ENCODE measurements at places on chromosomes 11 and 22.

DNA sequence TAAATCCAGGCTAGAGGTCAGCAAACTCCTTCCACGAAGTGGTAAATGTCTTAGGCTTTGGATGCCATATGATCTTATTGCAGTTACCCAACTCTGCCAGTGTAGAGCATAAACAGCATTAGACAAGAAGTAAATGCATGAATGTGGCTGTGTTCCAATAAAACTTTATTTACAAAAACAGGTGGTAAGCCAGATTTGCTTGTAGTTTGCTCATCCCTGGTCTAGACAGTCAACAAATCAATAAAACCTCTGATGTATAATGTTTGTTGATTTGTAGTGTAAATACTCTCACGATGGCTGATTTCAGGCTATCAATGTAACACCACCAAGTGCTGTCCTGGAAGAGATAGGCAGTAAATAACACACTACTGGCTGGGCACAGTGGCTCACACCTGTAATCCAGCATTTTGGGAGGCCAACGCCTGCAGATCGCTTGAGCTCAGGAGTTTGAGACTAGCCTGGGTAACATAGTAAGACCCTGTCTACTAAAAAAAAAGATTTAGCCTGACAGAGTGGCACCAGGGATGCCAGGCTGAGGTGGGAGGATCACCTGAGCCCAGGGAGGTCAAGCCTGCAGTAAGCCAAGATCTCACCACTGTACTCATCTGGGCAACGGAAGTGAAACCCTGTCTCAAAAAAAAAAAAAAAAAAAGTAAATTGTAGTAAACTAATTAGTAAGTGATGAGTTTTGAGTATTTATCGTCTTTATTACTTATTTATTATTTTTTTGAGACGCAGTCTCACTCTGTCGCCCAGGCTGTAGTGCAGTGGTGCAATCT, 6.9 kb upstream of the CATSPER1 start:
- no peaks in the 10 kb centered on the region for H3K27me3 ChIP-seq
- no peaks in the 10 kb centered on the region for H3K4me1 ChIP-seq
- H3K4me3 ChIP-seq = no peak overlapping the region
- H3K27ac ChIP-seq = no peak overlapping the region

- H3K4me1 ChIP-seq = no peaks in the 10 kb centered on the region
- no peak for DNase-seq
- H3K36me3 ChIP-seq = no peaks in the 10 kb centered on the region
- H3K4me3 ChIP-seq = no peak overlapping the region
- no peaks in the 10 kb centered on the region for H3K27me3 ChIP-seq
- no peak overlapping the region for H3K27ac ChIP-seq
Observed at GRCh38 chr22:19242699-19243098, 48.8 kb downstream of the CLTCL1 start.

GRCh38 chr22:37229805-37230672, 14.0 kb downstream of the RAC2 start:
- no peak for DNase-seq
- no peak overlapping the region for H3K4me3 ChIP-seq
- no peaks in the 10 kb centered on the region for H3K27me3 ChIP-seq
- H3K36me3 ChIP-seq = no peaks in the 10 kb centered on the region
- no peaks in the 10 kb centered on the region for H3K4me1 ChIP-seq
- H3K27ac ChIP-seq = no peak overlapping the region

GRCh38 chr11:94302776-94303175, 1.6 kb upstream of the IZUMO1R start:
- H3K4me1 ChIP-seq = no peaks in the 10 kb centered on the region
- no peak for DNase-seq
- H3K4me3 ChIP-seq = no peak overlapping the region
- H3K36me3 ChIP-seq = no peaks in the 10 kb centered on the region
- no peaks in the 10 kb centered on the region for H3K27me3 ChIP-seq

DNA sequence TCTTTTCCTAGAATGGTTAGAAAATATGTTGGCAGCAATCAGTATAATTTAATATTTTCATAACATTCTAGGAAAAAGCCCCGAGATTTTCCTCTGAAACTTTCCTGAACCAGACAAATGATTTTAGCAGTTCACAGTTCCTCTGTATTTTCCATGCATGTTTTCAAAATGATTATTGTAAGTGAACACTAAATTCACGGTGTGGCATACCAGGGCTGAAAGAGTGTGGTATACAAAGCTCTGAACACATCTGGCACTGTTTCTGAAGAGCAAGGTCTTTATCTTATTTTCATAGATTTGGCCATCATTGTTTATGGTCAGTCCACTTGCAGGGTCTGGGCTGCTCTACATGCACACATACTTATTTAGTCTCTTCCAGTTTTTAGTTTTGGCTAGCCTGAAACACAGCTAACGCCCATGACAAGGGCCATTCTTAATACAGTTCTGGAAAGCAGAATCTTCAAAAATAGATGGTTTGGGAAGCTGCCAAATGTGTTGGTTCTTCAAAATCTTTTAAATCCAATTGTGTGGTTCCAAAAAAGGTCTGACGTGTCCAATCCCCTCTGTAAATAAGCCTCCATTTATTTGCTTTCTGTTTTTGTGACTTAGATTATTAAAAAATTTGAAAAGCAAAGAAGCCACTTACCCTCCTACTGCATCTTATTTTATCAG, 7.9 kb upstream of the GAB2 start:
- no peak overlapping the region for H3K27ac ChIP-seq
- H3K4me1 ChIP-seq = peaks cover 8% of the 10 kb centered on the region
- no peak overlapping the region for H3K4me3 ChIP-seq
- H3K27me3 ChIP-seq = no peaks in the 10 kb centered on the region
- no peaks in the 10 kb centered on the region for H3K36me3 ChIP-seq
- DNase-seq = no peak

DNA sequence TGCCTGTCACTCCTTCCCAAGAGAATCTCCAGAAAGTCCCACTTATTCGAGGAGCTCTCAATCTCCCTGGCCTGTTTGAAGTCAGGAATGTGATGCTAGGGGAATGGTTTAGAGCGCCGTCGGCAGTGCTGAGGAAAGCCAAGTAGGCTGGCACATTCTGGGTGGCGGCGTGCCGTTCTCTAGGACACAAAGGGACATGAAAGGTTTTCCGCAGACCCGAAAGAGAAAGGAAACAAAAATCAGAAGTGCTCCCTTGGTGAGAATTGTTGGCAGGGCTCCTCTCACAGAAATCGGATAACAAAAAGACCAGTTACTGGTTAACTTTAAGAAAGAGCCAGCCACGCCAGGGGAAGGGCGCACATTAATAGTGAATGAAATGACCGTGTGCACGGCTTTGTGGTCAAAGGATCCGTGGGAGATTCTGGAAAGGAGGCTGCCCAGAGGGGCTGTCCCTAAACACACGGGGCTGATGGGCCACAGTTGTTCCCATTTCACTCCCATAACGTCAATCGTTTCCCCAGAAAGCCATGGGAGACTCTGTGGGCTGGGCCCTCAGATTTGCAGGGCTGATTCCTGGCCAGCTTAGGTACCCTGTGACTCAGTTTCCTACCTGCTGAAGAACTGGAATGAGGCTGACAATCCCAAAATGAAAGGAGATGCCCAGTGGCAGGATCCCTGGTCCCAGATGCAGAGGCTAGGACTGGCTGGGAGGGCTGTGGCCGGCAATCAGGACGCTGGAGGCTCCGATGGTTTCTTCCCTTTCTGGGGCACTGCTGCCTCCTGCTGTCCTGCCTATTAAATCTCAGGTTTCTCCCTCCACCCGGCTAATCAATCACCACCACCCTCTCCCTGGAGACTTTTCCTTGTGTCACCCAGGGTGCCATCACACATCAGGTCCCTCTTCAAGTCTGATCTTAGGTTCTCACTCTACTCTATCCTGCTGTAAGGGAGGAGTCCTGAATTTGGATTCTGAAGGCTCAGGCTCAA, 82.3 kb downstream of the RCN1 start:
- H3K27ac ChIP-seq = no peak overlapping the region
- H3K4me1 ChIP-seq = no peaks in the 10 kb centered on the region
- H3K27me3 ChIP-seq = no peaks in the 10 kb centered on the region
- no peaks in the 10 kb centered on the region for H3K36me3 ChIP-seq
- DNase-seq = peak; percentile 55

- H3K4me3 ChIP-seq = no peak overlapping the region
- no peaks in the 10 kb centered on the region for H3K4me1 ChIP-seq
- H3K27ac ChIP-seq = no peak overlapping the region
Observed at GRCh38 chr22:19911540-19912270, 29.9 kb upstream of the COMT start.

GRCh38 chr11:123132881-123133280, 62.2 kb downstream of the CLMP start:
- no peak overlapping the region for H3K4me3 ChIP-seq
- no peak for DNase-seq
- no peaks in the 10 kb centered on the region for H3K27me3 ChIP-seq
- no peaks in the 10 kb centered on the region for H3K4me1 ChIP-seq
- H3K36me3 ChIP-seq = no peaks in the 10 kb centered on the region
- no peak overlapping the region for H3K27ac ChIP-seq

GRCh38 chr22:49866646-49867045, 13.0 kb downstream of the ZBED4 start:
- no peaks in the 10 kb centered on the region for H3K4me1 ChIP-seq
- H3K27me3 ChIP-seq = no peaks in the 10 kb centered on the region
- no peak for DNase-seq

- H3K36me3 ChIP-seq = no peaks in the 10 kb centered on the region
- DNase-seq = peak; percentile 74
- no peaks in the 10 kb centered on the region for H3K4me1 ChIP-seq
Observed at GRCh38 chr22:31313366-31314147, 21.3 kb upstream of the PIK3IP1 start.

- no peak overlapping the region for H3K4me3 ChIP-seq
- no peak for DNase-seq
- H3K4me1 ChIP-seq = peaks cover 19% of the 10 kb centered on the region
Observed at GRCh38 chr22:42966497-42966896, 48.5 kb downstream of the PACSIN2 start.

DNA sequence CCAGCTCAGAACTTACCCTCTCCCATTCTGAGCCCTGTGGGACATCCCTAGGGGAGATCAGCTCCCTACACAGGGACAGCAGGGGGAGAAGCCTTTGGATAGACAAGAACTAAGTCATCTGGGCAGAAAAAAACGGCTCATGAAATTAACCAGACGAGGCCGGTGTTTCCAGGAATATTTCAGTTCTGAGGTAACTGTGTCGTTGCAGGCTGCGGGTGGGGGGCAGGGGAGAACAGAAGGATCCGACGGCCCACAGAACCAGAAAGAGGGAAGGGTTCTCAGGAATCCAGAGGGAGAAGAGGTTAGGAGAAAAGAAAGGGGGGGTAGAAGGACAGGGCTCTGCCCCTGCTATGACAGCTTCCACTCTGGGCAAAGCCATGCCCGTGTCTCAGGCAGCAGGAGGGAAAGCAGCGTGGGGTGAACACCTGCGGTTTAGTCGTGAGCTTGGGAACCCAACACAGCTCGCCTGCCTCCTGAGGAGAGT, 3.6 kb downstream of the CLCF1 start:
- DNase-seq = no peak
- no peak overlapping the region for H3K4me3 ChIP-seq
- H3K27ac ChIP-seq = no peak overlapping the region

GRCh38 chr11:17013548-17014320, 480 bp downstream of the PLEKHA7 start:
- no peaks in the 10 kb centered on the region for H3K27me3 ChIP-seq
- DNase-seq = no peak
- no peak overlapping the region for H3K27ac ChIP-seq
- peak overlapping the region; percentile 56 for H3K4me3 ChIP-seq

DNA sequence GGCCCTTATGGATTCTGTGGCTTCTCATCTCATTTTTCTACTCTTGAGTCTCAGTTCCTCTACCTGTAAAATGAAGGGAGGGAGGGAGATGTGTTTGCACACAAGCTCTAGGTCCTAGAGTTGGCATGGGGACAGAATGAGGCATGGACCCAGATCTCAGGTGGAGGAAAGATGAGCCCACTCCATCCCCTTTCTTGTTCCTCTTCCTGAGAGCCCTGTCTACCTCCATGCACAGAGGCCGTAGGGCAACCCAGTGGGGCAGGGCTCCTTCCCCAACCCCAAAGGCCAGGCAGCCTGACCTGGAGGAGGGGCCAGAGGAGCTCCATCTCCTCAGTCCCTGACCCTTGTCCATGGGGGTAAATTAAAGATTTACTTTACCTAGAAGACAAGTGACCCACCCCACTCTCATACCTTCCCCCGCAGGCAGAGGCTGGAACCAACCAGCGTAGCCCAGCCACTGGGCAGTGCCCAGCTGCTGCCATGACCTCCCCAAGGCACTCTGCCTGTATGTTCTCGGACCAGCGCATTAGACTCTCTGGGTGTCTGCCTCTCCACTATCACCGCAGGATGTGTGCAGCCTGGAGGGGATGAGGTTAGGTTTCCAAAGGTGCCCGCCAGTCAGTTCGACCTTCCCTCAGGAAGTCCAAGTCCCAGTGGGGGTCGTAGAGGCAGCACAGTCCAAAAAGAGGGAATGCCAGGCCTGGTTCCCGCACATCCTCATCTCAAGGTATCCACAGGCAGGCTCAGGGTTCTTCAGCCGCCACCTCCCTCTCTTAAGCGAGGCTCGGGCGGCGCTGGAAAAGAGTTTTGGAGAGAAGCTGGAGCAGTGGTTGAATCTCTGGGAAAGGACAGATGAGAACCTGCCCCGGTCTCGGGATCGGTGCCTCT, 3.0 kb downstream of the SMTN start:
- no peak overlapping the region for H3K4me3 ChIP-seq
- peaks cover 31% of the 10 kb centered on the region for H3K4me1 ChIP-seq
- no peaks in the 10 kb centered on the region for H3K27me3 ChIP-seq
- H3K27ac ChIP-seq = no peak overlapping the region
- DNase-seq = no peak

DNA sequence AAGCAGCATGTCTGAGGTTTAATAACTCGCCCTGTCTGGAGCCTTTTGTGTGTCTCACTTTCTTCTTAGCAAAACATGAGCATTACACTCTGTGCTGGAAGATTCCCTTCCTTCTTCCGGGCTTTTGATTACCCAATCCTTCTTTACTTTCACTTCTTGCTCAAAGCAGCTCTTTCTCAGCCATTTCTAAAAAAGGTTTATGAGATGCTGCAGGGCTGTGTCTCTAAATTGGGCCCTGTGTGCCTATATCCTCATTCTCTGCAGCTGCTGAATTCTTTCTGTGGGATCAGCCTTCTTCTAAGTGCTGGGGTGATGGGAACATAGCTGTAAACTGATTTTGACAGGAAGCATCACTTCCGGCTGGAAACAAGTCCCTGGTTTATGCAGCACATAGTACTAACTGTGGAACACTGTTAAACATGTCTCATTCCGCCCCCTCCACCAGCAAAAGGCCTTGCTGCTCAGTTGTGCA, 71.8 kb downstream of the PIWIL4 start:
- DNase-seq = no peak
- no peak overlapping the region for H3K27ac ChIP-seq
- H3K4me3 ChIP-seq = no peak overlapping the region
- no peaks in the 10 kb centered on the region for H3K27me3 ChIP-seq
- no peaks in the 10 kb centered on the region for H3K36me3 ChIP-seq
- peaks cover 29% of the 10 kb centered on the region for H3K4me1 ChIP-seq

GRCh38 chr11:6882751-6883150, 6.3 kb downstream of the OR10A4 start:
- no peaks in the 10 kb centered on the region for H3K4me1 ChIP-seq
- H3K4me3 ChIP-seq = no peak overlapping the region
- no peak for DNase-seq
- H3K27me3 ChIP-seq = no peaks in the 10 kb centered on the region

GRCh38 chr11:77471558-77472193, 2.2 kb downstream of the PAK1 start:
- peaks cover 49% of the 10 kb centered on the region for H3K4me1 ChIP-seq
- H3K27ac ChIP-seq = peak overlapping the region; percentile 56
- H3K27me3 ChIP-seq = no peaks in the 10 kb centered on the region
- H3K36me3 ChIP-seq = no peaks in the 10 kb centered on the region
- DNase-seq = peak; percentile 95

All from Caco-2 (cell line).